RPMI7951 (cell line): ENCODE measurements at places on chromosomes 11 and 22. TPM values are rescaled to one million over a fixed set of nuclear protein-coding genes. Genes with fewer than 3 reads are reported as not detected.

The GSTT2B gene
- 18.5 and 21.4 TPM in 2 replicates for total RNA-seq

DNA sequence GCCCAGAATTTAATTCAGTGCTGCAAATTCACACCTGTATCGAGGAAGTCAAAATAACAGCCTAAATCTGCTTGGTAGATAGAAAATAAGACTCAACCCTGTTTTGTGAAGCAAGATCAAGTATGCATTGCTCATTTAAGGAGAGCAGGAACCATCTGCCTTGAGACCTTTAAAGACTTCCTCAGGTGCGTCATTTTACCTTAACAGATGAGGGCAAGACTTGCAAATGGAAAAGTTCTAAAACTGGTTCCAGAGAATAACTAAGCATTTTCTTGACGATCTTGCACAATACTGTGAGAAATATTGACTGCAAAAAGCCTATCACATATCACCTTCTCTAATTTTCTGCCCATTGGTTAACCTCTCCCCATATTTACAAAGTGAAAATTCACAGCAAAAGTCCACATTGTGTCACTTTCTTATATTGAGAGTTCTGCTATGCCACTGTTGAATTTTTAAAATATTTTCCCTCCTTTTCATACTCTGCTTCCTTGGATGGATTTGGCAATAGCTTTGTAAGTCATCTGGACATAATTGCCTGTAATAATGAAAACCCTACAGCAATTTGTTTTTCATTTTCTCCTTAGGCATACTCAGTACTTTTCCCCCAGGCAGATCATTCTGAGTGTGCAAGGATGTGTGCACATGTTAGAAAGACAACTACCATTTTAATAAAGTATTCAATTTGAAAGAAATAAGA lies 234.2 kb downstream of the AASDHPPT start:
- DNase-seq, result no peak

DNA sequence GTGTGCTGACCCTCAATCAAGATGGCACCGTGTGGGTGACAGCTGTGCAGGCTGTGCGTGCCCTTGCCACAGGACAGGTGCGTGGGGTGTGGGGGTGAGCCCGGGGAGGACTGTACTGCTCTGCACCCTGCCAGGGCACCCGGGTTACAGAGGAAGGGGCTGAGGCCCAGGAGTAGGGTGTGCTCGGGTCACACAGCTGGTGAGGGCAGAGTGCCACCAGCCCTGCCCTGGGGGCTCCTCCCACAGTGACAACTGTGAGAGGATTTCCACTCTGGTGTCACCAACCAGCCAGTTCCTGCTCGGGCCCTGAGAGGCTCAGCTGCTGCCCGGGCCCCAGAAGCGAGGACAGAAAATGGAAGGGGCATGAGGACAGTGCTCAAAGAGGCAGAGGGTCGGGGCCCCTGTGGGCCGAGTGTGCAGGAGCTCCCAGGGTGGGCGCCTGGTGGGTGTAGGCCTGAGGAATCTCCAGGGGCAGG lies 20.5 kb downstream of the TRMU start:
- no peak for DNase-seq

GRCh38 chr11:16028419-16028818 lies 327.9 kb downstream of the SOX6 start:
- no peak for DNase-seq

The GAL3ST3 gene
- not detected in 2 replicates for total RNA-seq

- DNase-seq, result no peak
Measured at GRCh38 chr11:66042227-66042995, 6.5 kb downstream of the GAL3ST3 start.

GRCh38 chr11:36460220-36460619 lies 49.9 kb downstream of the TRAF6 start:
- no peak for DNase-seq

DNA sequence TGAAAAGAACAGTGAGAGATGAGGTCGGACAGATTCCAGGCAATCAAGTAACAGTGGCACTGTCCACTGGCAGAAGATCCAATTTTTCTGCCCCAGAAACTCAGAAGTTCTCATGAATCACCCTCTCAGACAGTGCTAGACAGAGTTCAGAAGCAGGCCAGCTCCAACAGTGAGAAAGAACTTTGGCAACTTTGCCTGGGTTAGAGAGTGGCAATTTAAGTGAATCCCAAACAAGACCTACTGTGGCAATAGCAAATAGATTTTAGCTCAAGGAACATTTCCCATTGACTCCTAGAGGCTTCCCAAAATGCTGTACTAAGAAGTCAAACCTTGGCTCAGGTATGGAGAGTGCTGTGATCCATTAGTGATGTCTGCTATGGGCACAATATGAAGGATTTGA lies 12.3 kb downstream of the CD44 start:
- DNase-seq, result no peak

DNA sequence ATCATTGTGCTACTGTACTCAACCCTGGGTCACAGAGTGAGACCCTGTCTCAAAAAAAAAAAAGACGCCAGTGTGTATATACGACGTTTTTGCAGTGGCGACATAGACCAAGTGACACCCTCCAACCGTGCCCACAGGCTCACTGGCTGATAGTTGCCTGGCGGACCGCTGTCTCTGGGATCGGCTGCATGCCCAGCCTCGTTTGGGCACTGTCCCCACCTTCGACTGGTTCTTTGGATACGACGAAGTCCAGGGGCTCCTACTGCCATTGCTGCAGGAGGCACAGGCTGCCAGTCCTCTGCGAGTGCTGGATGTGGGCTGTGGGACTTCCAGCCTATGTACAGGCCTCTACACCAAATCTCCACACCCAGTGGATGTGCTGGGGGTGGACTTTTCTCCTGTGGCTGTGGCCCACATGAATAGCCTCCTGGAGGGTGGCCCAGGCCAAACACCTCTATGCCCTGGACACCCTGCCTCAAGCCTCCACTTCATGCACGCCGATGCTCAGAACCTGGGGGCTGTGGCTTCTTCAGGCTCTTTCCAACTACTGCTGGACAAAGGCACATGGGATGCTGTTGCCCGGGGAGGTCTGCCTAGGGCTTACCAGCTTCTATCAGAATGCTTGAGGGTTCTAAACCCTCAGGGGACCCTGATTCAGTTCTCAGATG lies 1.3 kb downstream of the CSKMT start:
- no peak for DNase-seq

- no peak for DNase-seq
Measured at GRCh38 chr11:37105427-37105826, 507.4 kb upstream of the RAG2 start.

- no peak for DNase-seq
Measured at GRCh38 chr11:117230999-117231841, 653 bp downstream of the PCSK7 start.

- DNase-seq, result no peak
Measured at GRCh38 chr22:25651332-25652085, 87.0 kb downstream of the GRK3 start.

- DNase-seq, result no peak
Measured at GRCh38 chr22:44618400-44618799, 83.6 kb upstream of the PRR5 start.

The NAGA gene
- total RNA-seq, result 25.8 and 35.4 TPM in 2 replicates

The GGTLC2 gene
- total RNA-seq, result not detected in 2 replicates

- DNase-seq, result no peak
Measured at GRCh38 chr11:104145062-104145461, 18.9 kb downstream of the PDGFD start.

- DNase-seq, result no peak
Measured at GRCh38 chr22:39414886-39415285, 15.3 kb downstream of the TAB1 start.
